ENCODE measurements at places on chromosomes 2 and 18.

DNA sequence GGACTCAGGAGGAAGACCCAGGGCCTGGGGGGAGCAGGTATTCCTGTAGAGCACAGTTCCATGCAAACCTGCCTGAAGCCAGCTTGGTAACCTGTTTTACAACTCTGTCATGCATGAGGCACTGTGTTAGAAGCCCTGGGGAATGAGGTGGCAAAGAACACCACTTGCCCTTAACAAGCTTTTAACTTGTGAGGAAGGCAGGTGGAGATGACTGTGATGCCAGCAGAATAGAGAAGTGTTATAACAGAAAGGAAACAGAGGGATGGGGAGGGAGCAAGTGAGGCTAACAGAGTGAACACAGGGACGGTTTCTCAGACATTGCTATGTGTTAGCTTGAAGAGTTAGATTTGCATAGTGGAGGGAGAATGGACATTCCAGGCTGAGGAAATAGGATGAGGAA, 11.5 kb upstream of the IL1A start:
- no peak for ATAC-seq

- ATAC-seq: no peak
Observed at GRCh38 chr2:142682528-142682927, 194.9 kb upstream of the KYNU start.

- peak; percentile 35 for ATAC-seq
Observed at GRCh38 chr2:120881981-120882788, 146.5 kb downstream of the GLI2 start.

- no peak for ATAC-seq
Observed at GRCh38 chr2:139836769-139837168, 1056.6 kb upstream of the NXPH2 start.

GRCh38 chr2:35461406-35461805, 894.2 kb upstream of the CRIM1 start:
- ATAC-seq: no peak

DNA sequence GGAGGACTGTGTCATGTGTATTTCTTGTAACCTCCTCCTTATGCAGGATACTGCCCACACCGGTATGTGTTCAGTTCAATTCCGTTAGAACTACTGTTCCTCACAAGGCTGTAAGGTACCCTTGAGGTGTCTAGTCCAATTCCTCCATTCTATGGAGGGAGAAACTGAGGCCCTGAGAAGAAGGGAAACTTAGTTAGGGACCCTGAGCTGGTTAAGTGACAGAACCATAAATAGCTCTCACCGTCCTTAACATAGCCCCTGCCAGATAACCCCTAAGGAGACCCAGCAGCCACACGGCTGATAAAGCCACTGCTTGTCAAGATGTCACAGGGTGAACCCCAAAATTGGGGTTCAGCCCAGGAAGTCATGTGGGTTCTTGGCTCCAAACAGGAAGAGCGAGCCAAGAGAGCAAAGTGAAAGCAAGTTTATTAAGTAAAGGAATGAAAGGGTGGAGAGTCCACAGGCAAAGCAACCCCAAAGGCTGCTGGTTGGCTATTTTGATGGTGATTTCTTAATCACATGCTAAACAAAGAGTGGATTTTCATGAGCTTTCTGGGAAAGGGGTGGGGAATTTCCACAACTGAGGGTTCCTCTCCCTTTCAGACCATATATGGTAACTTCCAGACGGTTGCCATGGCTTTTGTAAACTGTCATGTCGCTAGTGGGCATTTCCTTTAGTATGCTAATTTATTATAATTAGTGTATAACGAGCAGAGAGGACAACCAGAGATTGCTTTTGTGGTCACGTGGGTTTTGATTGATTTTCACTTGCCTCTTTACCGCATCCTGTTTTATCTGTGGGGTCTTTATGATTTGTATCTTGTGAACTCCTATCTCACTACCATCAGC, 83.4 kb upstream of the RTN4 start:
- peak; percentile 81 for ATAC-seq

- ATAC-seq: no peak
Observed at GRCh38 chr18:23752796-23753195, 63.5 kb downstream of the LAMA3 start.

- ATAC-seq: no peak
Observed at GRCh38 chr2:6943971-6944370, 26.8 kb downstream of the RNF144A start.

DNA sequence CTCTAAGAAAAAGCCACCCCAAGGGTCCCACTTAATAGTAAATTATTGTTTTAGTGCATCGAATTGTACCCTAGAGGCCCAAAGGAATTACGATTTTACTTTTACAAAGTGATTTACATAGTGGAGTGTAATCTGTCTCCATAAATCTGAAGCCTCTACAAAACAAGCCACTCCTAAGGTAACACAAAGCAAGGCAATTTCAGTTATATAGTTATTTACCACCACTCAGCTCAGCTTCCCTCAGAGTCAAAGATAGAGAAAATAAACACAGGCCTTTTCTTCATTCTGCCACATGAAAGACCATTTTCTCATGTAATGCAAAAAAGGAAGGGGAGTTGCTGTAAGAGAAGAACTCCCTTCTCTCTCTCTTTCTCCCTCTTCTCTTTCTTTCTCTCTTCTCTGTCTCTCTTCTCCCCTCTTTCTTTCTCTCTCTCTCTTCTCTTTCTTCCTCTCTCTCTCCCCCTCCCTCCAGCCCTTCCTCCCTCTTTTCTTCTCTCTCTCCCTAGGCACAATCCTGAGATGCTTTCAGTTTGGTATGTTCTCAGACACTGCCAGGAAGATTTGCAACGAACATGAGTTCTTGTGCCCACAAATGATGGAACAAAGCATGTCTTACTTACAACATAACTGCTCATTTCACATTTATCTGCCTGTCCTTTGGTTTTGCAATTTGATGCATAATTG, 264.5 kb downstream of the BCL2 start:
- peak; percentile 69 for ATAC-seq

DNA sequence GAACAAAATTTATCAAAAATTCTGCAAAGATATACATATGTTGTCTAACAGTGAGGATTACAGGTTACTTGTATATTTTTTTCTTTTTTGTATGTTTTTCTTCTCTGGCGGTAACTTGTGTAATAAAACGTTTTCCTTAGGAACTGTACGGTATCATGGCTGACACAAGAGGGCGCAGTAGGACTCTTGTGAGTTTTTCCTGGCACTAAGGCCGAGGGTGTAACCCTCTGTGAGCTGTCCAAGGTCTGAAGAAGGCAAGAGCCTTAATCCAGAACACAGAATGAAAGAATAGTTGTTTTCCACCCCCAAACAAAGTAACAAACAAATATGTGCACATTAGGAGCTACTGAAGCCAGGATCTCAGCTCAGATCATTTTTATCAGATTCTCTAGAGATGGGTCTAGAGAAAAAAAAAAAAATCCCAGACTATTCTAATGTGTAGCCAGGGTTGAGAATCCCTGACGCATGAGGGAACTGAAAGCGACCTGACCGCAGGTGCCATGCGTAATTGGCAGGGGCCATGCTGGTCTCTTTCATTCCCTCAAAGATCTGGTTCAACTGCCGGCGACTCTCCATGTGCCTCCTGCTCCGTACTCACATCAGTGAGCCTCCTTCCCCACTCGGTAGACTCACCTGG, 27.0 kb downstream of the TMEM200C start:
- peak; percentile 69 for ATAC-seq

Data from gastroesophageal sphincter (tissue), 4 donors.